ENCODE measurements at places on chromosomes 7 and 10. TPM values are rescaled to one million over a fixed set of nuclear protein-coding genes. Genes with fewer than 3 reads are reported as not detected.
A peak's percentile ranks its signal among the peaks of the same experiment; 100 is the strongest.

DNA sequence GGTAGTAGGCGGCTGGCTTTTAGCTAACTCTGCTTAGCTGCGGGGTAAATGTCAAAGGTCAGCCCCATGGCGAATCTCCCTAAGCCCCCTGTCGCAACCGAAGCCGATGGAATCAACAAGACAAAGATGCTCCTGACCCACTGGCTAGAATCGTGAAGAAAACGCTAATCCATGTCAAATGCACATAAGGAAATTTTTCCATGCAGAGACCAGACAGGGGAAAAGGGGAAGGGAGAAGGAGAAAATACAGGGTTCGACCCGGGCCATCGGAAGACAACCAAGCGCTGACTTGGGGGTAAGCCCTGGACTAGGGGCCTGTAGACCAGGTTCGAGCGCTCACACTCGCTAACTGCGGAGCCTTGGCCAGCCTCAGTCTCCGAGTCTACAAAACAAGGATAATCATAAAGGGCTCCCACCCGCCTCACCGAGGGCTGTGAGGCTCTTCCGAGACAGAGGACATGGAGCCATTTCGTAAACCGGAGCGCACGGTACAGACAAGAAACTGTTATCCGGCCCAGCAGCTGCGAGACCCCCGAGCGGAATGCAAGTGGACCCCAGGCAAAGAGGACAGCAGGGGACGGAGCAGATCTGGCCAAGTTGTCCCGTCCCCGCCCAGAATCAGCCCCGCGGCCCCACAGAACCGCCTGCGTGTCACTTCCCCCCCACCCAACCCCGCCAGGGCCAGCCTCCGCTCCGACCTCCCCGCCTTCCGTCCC, 507 bp downstream of the SAR1A start:
- DNase-seq = no peak
- peak overlapping the region; percentile 92 for H3K4me3 ChIP-seq
- no peaks in the 10 kb centered on the region for H3K36me3 ChIP-seq
- H3K27ac ChIP-seq = peak overlapping the region; percentile 98

DNA sequence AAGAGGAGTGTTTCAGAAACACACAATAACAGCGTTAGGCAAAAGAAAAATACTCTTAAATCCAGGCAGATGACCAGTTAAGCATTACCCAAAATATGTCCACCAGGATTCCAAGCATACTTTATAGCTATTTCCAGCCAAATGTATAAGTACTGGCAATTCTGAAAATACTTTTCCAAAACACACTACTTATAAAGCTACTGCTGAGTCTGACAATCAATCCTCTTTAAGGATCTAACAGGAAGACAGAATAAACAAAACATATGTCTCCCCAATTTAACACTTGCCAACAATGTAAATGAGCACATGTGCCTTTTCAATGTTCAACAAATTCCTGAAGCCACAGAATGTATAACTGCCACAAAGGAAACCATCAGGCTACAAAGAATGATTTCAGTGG, 370.9 kb downstream of the SORCS1 start:
- H3K27me3 ChIP-seq = no peaks in the 10 kb centered on the region
- no peak for DNase-seq
- H3K27ac ChIP-seq = no peak overlapping the region
- no peaks in the 10 kb centered on the region for H3K4me1 ChIP-seq

DNA sequence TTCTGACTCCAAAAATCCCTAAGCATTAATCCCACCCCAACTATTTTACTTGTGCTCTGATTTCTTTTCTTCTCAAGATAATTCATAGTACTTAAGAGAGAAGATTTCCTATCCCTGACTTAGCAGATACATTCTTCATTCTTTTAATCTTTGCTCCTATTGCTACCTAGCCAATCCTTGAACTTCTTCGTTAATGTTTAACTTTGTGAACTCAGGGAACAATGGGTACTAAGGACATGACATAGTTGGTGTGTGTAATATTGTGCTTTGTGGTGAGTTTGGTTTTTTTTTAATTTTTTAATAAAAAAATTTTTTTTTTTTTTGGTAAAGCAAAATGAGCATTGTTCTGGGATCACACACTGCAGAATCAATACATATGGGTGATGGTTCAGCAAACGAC, 166.2 kb downstream of the CHCHD3 start:
- H3K36me3 ChIP-seq = no peaks in the 10 kb centered on the region
- H3K4me3 ChIP-seq = no peak overlapping the region
- no peak for DNase-seq
- H3K27me3 ChIP-seq = no peaks in the 10 kb centered on the region
- H3K27ac ChIP-seq = no peak overlapping the region
- H3K4me1 ChIP-seq = no peaks in the 10 kb centered on the region

GRCh38 chr10:15805395-15806058, 54.8 kb downstream of the MINDY3 start:
- H3K4me1 ChIP-seq = peaks cover 20% of the 10 kb centered on the region
- no peaks in the 10 kb centered on the region for H3K27me3 ChIP-seq
- H3K4me3 ChIP-seq = no peak overlapping the region

GRCh38 chr10:101442456-101442800, 88.5 kb downstream of the BTRC start:
- H3K27ac ChIP-seq = no peak overlapping the region
- peaks cover 24% of the 10 kb centered on the region for H3K4me1 ChIP-seq
- no peak for DNase-seq
- no peaks in the 10 kb centered on the region for H3K27me3 ChIP-seq
- H3K36me3 ChIP-seq = no peaks in the 10 kb centered on the region
- H3K4me3 ChIP-seq = no peak overlapping the region

DNA sequence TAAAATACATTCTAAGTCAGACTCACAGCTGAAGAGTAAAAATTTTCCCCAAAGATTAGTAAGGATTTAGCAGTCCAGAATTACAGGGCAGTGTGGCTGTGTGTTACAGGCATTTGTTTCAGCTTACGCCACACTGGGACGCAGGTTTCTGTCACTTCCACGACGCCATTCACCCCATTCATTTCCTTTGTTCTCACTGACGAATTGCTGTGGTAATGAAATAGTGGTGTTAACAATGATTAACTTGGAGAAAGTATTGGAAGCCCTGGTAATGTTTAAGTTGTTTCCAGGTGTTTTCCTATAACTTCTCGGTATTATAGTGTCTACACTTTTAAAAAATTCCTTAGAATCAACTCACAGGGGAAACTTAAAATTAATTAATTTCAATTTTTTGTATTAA, 370.9 kb downstream of the SH2D4B start:
- H3K27ac ChIP-seq = no peak overlapping the region
- no peak for DNase-seq

DNA sequence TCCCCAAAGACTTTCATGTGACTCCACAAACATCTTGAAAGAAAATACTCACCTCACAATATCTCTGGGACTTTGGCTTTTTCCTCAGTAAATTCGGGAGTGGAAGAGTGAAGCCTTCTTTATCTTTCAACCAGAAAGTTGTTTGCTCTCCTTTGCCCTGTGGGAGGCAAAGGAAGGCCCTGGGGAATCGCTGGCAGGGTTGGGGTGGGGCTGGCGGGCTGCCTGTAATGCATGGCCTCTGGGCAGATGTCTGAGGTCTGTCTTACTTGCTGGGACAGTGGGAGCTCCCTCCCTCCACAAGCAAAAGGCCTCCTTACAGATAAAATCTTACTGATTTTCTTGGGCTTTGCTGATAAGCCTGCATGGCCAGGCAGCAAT, 24.9 kb downstream of the TECTB start:
- no peak for DNase-seq
- H3K4me3 ChIP-seq = no peak overlapping the region
- H3K36me3 ChIP-seq = no peaks in the 10 kb centered on the region
- H3K27me3 ChIP-seq = no peaks in the 10 kb centered on the region

- no peak for DNase-seq
- no peaks in the 10 kb centered on the region for H3K36me3 ChIP-seq
- no peaks in the 10 kb centered on the region for H3K27me3 ChIP-seq
- no peak overlapping the region for H3K4me3 ChIP-seq
Measured at GRCh38 chr10:86213148-86213547, 153.4 kb downstream of the GRID1 start.

- H3K27me3 ChIP-seq = no peaks in the 10 kb centered on the region
- no peak overlapping the region for H3K27ac ChIP-seq
- H3K4me3 ChIP-seq = no peak overlapping the region
- no peaks in the 10 kb centered on the region for H3K4me1 ChIP-seq
Measured at GRCh38 chr10:57818522-57818921, 449.2 kb downstream of the IPMK start.

DNA sequence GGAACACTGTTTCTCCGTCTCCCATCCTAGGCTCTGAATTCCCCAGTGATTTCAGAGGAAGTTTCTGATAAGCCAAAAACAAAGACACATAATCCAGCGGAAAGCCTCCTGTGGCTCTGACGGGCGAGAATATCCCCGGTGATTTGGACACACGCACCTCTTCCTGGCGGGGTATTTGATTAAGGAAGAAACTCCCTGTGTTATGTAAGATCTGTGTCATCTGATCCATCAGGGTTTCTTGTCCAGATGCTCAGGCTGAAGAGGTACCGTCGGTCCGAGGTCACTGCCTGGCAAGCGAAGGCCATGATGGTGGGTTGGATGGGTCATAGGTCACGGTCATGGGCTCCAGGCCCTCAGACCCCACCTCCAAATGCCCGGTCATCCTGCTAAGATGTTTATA, 39.6 kb upstream of the DNAJB6 start:
- DNase-seq = no peak
- H3K4me3 ChIP-seq = no peak overlapping the region
- no peak overlapping the region for H3K27ac ChIP-seq

- H3K4me3 ChIP-seq = no peak overlapping the region
- DNase-seq = no peak
- no peaks in the 10 kb centered on the region for H3K4me1 ChIP-seq
- H3K27me3 ChIP-seq = no peaks in the 10 kb centered on the region
Measured at GRCh38 chr7:87287738-87288341, 57.6 kb upstream of the CROT start.

DNA sequence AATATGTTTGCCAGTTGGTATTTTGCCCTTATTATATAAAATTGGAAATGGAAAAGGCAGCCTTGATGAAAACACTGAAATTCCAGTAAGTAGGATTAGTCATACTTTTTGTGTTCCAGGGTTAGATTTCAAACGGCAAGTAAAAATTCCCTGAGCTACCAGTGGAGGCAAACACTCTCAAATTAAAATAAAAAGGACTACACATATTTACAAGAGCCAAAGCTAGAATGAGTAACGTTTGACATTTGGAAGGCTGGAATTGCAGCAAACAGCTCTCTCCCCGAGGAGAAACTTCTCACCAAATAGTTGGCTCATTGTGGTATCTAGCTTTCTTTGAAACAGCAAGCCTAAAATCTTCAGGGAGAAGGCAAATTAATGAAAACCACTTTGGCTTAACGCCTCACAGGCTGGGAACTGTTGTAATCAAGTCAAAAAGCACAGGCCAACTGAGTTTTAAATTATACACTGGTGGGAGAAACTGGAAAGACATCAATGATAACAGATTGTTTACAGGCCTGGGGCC, 288.4 kb downstream of the SNX13 start:
- peak; percentile 14 for DNase-seq
- no peaks in the 10 kb centered on the region for H3K4me1 ChIP-seq
- H3K36me3 ChIP-seq = no peaks in the 10 kb centered on the region
- H3K27me3 ChIP-seq = no peaks in the 10 kb centered on the region
- no peak overlapping the region for H3K4me3 ChIP-seq

GRCh38 chr10:103787331-103787730, 68.0 kb downstream of the SH3PXD2A start:
- no peaks in the 10 kb centered on the region for H3K27me3 ChIP-seq
- DNase-seq = no peak
- no peaks in the 10 kb centered on the region for H3K36me3 ChIP-seq

DNA sequence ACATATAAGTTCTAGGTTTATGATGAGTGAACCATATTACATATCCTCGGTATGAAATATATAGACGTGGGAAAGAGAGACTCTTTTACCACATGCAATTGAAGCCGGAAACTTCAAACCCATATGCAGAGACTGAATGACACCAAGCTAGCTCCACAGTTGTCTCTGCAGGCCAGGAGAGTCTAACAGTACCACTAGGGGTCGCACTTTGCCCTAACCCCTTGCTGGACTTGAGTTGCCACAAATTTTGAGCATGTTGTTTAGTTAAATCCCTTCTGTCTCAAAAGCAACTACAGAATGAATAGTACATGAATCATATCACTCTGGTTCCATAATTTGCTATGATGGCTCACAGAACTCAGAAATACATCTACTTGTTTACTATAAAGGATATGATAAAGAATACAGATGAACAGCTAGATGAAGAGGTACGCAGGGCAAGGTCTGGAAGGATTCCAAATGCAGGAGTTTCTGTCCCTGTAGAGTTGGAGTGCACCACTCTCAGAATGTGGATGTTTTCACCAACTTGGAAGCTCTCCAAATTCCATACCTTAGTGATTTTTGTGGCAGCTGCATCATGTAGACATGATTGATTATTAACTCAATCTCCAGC, 112.4 kb upstream of the YAE1 start:
- H3K27me3 ChIP-seq = no peaks in the 10 kb centered on the region
- no peaks in the 10 kb centered on the region for H3K36me3 ChIP-seq
- no peak overlapping the region for H3K27ac ChIP-seq
- H3K4me3 ChIP-seq = no peak overlapping the region

- no peak overlapping the region for H3K27ac ChIP-seq
- no peak overlapping the region for H3K4me3 ChIP-seq
- no peaks in the 10 kb centered on the region for H3K4me1 ChIP-seq
- no peak for DNase-seq
Measured at GRCh38 chr7:108486291-108486966, 30.2 kb upstream of the NRCAM start.

- H3K4me1 ChIP-seq = peaks cover 50% of the 10 kb centered on the region
- H3K27me3 ChIP-seq = no peaks in the 10 kb centered on the region
- peak overlapping the region; percentile 7 for H3K27ac ChIP-seq
- H3K4me3 ChIP-seq = no peak overlapping the region
- DNase-seq = no peak
Measured at GRCh38 chr7:139767561-139767982, 10.2 kb downstream of the HIPK2 start.

DNA sequence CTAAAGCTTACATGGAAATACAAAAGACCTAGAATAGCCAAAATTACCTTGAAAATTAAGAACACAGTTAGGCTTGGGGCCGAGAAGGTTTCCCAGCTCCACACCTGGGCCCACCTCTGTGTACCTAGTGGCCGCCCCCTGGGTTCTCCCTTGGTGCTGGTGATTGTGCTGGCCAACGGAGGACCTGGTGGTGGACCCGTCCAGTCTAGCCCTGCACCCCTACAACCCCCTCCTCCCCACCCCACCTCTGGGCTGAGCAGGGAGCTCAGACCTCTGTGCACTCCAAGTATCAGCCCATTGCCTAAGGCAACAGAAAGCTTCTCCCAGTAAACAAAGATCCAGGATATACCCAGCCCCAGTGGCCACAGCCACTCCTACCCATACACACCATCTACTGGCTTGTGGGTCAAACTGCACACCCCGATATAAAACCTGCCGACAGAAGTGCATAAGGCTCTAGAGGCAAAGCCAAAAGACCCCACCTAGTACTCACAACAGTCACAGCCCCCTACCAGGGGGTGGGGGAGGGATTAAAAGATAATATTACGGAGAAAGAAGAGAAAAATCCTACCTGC, 105.0 kb upstream of the DIP2C start:
- H3K4me3 ChIP-seq = no peak overlapping the region
- no peaks in the 10 kb centered on the region for H3K36me3 ChIP-seq
- peak; percentile 10 for DNase-seq
- H3K27ac ChIP-seq = no peak overlapping the region
- peaks cover 7% of the 10 kb centered on the region for H3K4me1 ChIP-seq
- no peaks in the 10 kb centered on the region for H3K27me3 ChIP-seq

GRCh38 chr10:109961174-109962001, 38.1 kb upstream of the XPNPEP1 start:
- no peak for DNase-seq

Gene ASB13
- total RNA-seq = 20.0 TPM

Gene UCN3
- not detected for total RNA-seq

Gene CRPPA
- total RNA-seq = 2.0 TPM

Gene VENTX
- total RNA-seq = 1.3 TPM

Gene PCLO
- 0.29 TPM for total RNA-seq

Gene ZNF394
- 16.9 TPM for total RNA-seq

Gene DKK1
- not detected for total RNA-seq

Gene SEMA3D
- not detected for total RNA-seq

Gene POU6F2
- not detected for total RNA-seq

All from gastrocnemius medialis (tissue), 4 donors.